CD4-positive, alpha-beta T cell treated with Interferon alpha-2 for 1 hour (primary cell): ENCODE measurements at places on chromosomes 3 and 15.

GRCh38 chr3:141500397-141500796, 13.6 kb downstream of the RASA2 start:
- no peak for DNase-seq

- no peak for DNase-seq
Observed at GRCh38 chr3:10594915-10595314, 89.5 kb upstream of the ATP2B2 start.

- no peak for DNase-seq
Observed at GRCh38 chr3:16089521-16089920, 85.0 kb upstream of the GALNT15 start.

DNA sequence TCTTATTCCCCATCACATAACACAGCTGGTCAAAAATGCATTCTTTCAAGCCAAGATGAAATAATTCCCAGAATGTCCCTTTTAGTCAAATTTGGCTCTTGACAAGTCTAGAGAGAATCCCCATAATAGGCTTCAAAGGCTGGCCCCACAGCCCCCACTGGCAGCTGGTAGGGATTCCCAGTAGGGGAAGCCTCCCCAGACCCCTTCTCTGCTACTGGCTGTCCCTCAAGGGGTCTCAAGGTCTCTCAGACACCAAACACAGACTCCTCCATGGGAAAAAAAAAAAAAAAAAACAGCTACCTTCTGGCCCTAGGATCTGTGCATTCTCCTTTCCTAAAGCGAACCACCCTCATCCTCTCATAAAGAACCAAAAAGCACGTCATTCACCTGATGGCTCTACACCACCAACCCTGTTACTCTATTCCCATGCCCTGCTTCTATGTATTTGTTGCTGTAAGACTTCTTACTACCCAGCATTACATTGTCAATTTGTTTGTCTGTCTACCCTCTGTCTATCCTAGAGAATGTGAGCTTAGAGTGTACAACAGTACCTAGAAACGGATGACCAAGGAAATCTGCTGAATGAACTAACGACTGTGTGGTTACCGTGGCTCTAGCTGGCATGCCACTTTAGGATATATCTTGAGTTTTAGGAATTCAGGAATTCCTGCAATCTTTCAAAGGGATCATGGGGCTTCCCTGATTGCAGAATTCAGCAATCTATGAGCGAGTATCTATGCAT, 164.1 kb upstream of the NSMCE3 start:
- no peak for DNase-seq

DNA sequence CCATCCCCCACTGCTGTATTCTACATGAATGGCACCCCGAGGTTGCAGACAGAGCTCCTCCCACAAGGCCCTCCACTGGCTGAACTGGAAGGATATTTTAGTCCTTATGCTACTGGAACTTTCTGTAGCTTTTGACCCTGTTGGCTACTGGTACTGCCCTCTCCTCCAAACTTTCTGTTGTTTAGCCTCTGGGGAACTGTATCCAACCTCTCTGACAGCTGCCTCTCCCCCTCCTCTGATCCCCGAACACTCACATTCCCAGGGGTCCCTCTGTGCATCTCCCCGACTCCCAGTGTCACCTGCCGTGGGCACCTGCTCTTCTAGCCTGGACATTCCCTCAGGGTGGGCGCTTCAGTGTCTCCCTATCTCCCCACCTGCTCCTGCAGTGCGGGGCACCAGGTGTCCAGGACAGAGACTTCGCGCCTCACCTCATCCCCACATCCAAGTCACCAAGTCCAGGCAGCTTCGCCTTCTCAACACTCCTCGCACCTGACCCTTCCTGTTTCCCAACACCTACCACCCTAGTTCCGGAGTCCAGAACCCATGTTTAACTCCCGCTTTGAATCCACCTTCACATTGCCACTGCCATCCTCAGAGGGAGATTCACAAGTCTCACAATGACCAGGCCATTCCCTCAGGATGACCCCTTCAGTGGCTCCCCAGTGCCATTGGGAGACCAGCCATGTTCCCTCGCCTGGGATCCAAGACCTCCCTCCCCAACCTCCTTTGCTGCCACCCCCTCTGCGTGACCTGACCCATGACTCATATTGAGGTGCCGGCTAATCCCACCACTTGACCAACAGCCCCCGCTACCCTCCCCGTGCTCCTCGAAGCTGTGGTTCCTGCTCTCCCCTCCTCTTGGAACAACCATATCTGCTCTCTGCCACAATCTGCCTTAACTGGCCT, 34.2 kb downstream of the BDH1 start:
- no peak for DNase-seq

- no peak for DNase-seq
Observed at GRCh38 chr3:140203510-140203909, 268.5 kb downstream of the CLSTN2 start.

GRCh38 chr15:56919609-56920366, 1.3 kb downstream of the TCF12 start:
- DNase-seq = peak; percentile 17

GRCh38 chr3:123568034-123568433, 16.8 kb downstream of the HACD2 start:
- DNase-seq = no peak

- no peak for DNase-seq
Observed at GRCh38 chr3:100227511-100227921, 33.3 kb upstream of the TBC1D23 start.

DNA sequence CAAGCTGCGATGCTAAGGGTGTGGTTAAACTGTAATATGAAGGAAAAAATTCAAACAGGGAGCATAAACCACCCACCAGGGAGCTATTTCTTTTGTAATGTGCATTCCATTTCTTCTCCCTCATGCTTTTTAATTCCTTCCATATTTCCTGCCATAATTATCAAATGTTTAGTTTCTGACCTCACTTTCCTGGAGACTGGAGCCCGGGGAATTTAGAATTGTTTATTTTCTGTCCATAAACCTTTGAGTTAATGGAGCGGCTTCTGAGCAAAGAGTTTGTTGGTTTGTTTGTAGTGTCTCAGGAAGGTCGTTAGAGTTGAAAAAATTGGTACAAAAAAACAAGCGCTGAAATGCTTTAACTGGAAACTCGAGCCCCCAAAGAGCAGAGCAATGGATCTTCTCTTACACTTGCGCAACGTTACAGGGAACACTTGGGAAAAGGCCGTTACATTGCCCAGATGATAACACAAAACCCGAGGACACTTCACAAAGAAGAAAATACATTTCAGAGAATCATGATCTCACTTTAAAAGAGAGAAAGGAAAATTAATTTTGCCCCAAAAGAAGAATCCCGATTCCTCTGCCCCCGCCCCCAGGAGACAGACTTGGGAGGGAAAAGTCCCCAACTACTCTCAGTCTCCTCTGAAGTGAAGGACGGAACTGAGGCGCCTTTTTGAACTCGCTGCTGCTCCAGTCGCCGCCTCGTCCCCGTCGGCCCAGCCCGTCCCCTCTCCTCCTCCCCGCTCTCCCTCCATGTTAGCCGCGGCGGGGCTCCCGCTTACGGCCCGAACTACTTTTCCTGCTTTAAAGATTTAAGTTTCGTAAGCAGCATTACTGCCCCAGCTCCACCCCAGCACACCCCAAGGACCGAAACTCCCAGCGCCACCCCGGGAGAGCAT, 842 bp downstream of the FSTL1 start:
- DNase-seq = no peak

- DNase-seq = no peak
Observed at GRCh38 chr15:72902245-72902918, 118.8 kb upstream of the ADPGK start.

- no peak for DNase-seq
Observed at GRCh38 chr15:69500339-69500738, 47.7 kb downstream of the RPLP1 start.

- peak; percentile 4 for DNase-seq
Observed at GRCh38 chr3:161035711-161036110, 69.4 kb downstream of the B3GALNT1 start.

- DNase-seq = peak; percentile 24
Observed at GRCh38 chr15:45048794-45049631, 26.0 kb downstream of the SORD start.

DNA sequence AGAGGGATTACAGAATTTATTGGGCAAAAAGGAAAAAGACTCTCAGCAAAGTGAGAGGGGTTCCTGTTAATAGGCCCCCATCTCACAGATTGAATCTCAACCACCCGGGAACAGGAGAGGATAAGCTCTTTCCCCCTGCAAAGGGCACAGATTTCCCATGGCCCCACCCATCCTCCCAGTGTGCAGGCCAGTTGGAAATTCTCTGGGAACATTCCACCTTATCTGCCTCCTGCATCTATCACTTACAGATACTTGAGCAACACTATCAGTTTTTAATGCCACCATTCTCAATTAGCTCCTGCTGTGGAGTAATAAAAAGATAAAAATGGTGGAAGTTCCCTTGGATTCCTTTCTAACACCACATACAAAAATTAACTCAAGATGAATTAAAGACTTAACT, 350.0 kb upstream of the BCHE start:
- no peak for DNase-seq

GRCh38 chr3:69145688-69146087, 23.3 kb upstream of the LMOD3 start:
- DNase-seq = no peak

- no peak for DNase-seq
Observed at GRCh38 chr3:70726096-70726938, 413.9 kb upstream of the MDFIC2 start.

DNA sequence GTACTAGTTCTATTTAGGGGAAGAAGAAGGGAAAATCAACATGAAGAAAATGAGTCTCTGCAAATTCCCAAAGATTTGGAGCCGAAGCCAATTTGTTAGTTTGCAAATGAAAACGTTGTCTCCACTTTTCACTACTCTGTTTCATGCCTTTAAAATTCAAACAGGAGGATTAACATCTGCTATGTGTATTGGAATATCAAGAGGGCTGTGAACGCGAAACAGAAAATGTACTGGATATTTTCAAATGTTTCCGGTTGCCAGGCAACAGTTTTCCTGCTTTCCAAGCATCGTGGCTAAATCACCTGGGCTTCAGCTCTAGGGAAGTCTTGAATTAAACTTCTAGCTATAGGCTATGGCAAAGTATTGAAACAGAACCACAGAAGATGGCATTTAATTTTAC, 172.8 kb downstream of the KCNMB2 start:
- DNase-seq = no peak

DNA sequence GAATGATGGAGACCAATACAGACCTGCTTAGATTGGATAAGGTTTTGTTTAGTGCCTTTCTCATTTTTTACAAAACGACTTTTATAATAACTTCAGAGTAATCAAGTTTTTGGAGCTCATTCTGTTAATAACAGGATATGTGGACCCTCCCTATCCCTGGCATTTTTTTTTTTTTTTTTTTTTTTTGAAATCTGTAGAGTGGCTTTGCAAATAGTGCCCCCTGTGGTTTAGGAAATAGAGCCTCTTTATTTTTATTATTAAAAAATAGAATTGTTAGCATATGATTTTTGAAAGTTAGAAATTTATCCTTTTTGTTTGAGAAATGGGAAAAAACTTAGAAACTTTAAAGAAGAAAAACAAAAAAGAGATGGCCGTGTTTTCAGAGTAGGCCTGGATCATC, 11.4 kb downstream of the SKIL start:
- DNase-seq = no peak

GRCh38 chr3:168865022-168865551, 769.4 kb upstream of the GOLIM4 start:
- DNase-seq = no peak

DNA sequence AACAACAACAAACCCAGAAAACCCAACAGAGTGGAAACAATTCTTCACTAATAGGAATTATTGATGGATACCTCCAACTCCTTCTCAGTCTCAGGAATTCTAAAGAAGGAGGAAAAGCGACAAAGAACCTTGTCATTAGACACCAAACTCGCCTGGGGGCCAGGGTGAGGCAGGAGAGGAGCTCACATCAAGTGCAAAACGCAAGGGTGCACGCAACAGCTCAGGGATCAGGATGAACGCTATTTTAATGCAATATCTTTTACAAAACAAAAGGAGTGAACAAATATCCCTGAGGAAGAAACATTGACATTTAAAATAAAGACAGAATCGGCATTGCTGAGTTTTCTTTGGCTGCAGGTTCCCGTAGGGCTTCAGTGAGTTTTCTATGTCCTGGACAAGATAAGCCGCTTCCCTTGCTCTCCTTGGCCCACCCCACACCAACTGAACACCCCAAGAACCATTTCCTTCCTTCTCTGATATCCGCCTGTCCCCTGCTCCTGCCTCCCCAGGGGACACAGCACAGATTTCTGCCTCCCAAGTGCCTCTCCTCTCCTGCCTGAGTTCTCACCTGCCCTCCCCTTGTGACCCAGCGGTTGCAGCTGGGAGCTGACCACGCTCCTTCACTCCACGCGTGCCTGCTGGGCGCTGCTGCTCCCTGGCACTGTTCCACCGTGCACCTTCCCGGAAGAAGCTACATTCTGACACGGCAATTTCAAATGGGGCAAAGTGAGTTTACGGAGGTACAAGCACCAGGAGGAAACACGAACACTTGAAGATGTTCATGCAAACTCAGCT, 63.0 kb downstream of the ATP10A start:
- no peak for DNase-seq

GRCh38 chr15:101359365-101359947, 64.4 kb upstream of the SNRPA1 start:
- no peak for DNase-seq

DNA sequence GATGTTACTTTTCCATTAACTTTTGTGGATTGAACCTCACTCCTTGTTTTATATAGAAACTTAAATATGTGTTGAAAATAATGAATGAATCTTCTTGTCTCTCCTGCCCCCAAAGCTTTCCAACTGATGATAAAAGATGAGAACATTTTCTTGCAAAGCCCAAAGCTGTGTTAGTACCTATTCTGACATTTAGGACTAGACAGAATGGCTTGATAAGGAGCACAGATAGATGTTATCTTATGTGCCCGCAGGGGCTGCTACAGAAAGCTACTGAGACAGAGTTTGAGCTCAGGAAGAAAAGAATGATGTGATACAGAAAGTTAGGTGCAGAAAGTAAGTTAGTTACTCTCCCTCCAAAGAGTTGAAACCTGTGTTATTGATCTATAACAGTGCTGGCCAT, 109.4 kb upstream of the ATP11B start:
- DNase-seq = no peak

DNA sequence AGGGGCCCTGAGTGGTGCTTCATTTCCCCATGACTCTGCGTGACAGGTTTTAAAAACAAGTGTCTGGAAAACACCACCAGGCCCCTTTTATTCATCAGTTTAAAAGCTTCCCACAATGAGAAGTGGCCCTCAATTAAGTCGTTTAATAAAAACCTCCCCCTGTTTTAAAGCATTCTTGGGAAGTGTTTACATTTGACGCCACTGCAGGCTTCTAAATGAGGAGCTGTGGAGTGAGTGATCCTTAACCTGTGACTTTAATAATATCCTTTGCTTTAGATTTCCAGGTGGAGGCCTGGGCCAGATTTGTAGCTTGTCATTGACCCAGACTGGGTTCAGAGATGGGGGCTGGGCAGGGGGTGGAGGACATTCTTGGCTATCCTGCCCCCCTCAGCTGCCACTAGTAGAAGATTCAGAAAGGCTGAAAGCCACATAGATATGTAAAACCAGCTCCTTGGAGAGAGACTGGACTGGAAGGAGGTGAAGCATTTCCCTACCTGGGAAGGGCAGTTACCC, 11.3 kb downstream of the CGNL1 start:
- DNase-seq = no peak

GRCh38 chr3:24829011-24829581, 334.4 kb upstream of the THRB start:
- DNase-seq = no peak

GRCh38 chr3:151639418-151639740, 94.3 kb upstream of the AADACL2 start:
- DNase-seq = no peak

GRCh38 chr3:169594402-169594801, 69.1 kb downstream of the MECOM start:
- DNase-seq = no peak
